ENCODE measurements at places on chromosomes 16 and 17.

DNA sequence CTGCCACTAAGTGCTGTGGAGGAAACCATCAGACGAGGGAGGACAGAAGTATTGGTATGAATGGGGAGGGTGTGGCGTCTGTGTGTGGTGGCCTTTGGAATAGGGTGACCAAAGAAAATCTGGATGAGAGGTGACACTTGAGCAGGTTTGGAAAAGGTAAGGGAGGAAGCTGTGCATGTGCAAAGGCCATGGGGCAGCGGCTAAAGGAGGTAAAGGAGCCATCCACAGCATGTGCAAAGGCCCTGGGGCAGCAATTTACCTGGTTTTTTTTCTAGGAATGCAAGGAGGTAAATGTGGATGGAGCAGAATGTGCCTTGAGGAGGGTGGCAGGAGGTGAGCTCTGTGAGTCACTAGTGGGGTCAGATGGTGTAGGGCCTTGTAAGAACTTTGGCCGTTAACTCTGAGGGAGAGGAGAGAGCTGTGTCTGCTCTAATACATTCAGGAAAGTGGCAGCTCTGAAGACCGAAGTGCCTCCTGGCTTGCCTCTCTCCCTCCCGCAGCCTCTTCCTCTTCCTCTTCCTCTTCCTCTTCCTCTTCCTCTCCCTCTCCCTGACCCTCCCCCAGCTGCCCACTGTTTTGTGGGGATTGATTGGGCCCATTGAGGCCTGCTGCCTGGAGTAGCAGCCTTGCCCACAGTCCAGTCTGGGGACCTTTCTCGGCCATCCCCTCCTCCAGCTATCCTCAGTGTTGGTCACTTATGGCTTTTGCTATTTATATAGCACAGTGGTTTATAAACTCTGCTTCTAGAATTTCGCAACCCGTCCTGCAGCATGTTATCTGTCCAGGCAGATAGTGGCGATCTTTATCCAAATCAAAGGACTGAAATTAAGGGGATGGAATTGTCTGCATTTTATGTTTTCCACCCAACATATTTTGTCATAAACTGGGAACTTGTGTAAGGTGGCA, 38.7 kb downstream of the CMIP start:
- DNase-seq, result no peak

- peak; percentile 91 for DNase-seq
These were observed 767 bp downstream of the SYNGR2 start for GRCh38 chr17:78168903-78169793.

- no peak for DNase-seq
These were observed 312.4 kb upstream of the CDH5 start for GRCh38 chr16:66054095-66054494.

- DNase-seq, result no peak
These were observed 1.7 kb downstream of the ATP2C2 start for GRCh38 chr16:84369938-84370627.

DNA sequence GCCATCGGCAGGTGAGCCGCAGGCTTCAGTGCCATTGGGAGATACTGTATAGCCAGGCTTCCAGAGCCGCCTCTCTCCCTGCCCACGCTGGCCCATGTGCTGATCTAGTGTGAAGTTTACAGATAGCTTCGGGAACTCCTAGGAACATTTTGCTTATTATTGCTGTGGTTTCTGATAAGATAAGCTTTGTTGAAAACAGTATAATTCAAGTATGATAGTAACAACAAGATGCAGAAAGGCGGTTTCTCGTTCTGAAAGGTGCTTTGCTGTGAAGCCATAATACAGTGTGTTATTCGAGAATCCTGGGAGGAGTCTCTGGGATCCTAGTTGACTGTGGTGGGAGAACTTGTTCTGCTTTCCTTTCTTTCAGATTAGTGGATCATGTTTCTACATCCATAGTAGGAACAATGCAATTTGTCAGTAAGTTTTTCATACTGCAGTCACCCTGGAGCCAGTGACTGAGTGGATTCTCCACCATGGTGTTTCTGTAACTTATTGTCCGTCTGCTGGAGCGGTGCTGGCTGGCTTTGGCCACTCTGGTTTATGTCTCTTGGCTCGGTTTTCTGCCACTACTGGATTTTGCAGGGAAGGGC, 31.5 kb downstream of the RAB11FIP3 start:
- DNase-seq, result no peak

DNA sequence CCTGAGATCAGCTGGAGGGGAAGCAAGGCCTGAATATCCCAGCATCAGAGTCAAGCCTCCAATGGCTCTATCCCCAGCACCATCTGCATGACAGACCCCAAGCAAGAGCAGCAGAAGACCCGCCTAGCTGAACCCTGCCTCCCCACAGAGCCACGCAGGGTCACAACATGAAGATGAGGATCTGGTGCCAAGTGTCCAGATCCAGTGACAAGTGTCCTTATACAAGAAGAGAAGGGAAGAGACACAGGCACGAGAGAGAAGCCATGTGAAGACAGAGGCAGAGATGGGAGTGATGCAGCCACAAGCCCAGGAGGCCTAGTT, 28.9 kb downstream of the TNFRSF13B start:
- DNase-seq, result no peak

DNA sequence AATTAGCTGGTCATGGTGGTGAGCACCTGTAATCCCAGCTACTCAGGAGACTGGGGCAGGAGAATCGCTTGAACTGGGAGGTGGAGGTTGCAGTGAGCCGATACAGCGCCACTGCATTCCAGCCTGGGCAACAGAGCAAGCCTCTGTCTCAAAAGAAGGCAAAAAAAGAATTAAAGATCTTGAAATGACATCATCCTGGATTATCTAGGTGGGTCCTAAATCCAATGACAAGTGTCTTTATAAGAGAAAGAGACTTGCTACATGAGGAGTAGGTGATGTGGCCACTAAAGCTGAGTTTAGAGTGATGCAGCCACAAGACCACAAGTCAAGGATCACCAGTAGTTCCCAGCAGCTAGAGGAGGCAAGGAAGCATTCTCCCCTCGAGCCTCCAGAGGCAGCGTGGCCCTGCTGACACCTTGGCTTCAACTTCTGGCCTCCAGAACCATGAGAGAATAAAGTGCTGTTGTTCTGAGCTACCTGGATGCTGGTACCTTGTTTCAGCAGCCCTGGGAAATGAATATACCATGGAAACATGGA, 15.8 kb downstream of the CIITA start:
- no peak for DNase-seq

GRCh38 chr17:48558057-48558830, 13.3 kb upstream of the HOXB2 start:
- DNase-seq, result no peak

DNA sequence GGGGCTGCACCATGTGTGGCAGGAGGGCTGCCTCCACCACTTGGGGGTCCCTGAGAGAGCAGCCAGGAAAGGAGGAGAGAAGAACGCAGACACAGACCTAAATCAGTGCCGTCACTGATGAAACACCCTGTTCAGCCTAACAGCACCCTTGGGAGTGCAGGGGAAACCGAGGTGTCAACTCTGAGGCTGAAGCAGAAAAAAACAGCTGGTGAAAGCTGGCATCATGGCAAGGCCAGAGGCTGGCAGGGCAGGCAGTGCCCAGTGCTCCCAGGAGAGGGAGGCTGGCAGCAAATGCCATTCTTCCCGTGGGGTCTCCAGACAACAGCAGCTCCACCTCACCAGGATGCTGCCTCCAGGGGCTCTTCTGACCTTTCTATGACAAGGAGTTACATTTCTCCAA, 23.1 kb downstream of the SPHK1 start:
- DNase-seq, result no peak

- no peak for DNase-seq
These were observed 212.8 kb upstream of the CDH8 start for GRCh38 chr16:62249069-62249468.

GRCh38 chr17:79775632-79776031, 2.3 kb upstream of the CBX2 start:
- DNase-seq, result no peak

- no peak for DNase-seq
These were observed 69.9 kb downstream of the TBC1D16 start for GRCh38 chr17:79965806-79966205.

DNA sequence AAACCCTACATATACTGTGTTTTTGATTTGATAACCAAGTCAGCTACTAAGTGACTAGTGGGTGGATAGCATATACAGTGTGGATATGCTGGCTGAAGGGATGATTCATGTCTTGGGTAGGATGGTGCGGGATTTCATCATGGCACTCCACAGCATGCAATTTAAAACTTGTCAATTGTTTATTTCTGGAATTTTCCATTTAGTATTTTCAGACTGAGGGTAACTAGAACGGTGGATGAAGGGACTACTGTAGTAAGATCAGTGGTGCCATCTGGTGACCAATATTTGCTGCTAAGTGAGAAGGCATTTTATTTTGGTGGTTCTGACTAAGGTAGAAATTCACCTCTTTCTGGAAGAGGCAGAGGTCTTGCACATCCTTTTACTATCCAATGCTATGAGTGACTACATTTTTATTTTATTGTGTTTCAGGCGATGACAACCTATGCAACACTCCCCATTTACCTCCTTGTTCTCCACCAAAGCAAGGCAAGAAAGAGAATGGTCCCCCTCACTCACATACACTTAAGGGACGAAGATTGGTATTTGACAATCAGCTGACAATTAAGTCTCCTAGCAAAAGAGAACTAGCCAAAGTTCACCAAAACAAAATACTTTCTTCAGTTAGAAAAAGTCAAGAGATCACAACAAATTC, 3.1 kb downstream of the CDC6 start:
- no peak for DNase-seq

- DNase-seq, result no peak
These were observed 24.4 kb downstream of the TBX21 start for GRCh38 chr17:47757386-47757785.

DNA sequence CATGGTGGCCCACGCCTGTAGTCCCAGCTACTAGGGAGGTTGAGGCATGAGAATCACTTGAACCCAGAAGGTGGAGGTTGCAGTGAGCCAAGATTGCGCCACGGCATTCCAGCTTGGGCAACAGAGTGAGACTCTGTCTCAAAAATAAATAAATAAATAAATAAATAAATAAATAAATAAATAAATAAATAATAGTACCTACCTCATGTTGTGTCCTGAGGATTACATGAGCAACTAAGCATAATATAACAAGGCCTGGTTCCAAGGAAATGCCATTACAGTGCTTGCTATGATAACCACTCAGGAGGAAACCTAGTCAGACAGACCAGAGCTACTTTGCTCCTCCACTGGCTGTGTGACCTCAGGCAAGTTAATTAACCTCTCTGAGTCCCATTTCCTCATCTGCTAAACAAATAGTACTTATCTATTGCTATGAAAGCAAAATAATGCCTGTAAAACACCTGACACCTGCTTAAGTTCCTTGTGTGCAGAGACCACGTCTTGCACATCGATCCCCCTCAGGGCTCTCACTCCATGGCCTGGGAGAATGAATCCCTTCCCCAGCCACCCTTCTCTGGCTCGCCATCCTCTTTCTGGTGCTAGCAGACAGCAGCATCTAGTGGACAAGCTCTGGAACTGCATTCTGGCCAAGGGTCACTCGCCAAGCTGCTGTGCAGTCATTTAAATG, 7.5 kb downstream of the EPOP start:
- peak; percentile 84 for DNase-seq

DNA sequence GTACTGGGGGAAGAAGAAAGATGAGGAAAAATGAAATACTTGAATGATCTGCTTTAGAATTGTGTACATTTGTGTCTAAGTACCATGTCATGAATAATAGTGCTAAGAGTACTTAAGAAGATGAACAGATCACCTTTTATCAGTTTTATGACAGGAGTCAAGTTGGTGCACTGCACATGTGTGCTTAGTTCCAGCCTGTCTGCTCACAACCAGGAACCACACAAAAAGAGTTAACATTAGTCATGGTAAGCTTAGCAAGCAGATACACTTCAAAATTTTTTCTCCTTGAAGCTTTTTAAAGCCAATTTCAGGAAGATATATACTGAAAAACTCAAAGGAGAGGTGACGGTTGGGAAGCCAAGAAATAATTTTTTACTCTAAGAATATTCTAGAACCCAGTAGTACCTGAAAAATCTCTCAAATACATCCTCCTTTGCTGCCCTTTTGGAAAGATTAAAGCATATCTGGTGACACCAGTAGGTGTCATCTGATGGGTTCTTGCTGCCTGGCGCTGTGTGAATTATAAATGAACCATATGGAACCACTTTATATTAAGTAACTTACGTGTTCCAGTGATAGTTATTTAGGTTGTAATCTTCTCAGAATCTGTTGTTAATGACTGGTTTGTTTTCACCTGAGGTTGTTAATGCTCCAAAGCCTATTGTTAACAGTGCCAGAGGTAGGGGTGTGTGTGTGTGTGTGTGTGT, 93.4 kb downstream of the MSI2 start:
- no peak for DNase-seq

- DNase-seq, result no peak
These were observed 40.7 kb downstream of the FOXK2 start for GRCh38 chr17:82560252-82560642.

- DNase-seq, result no peak
These were observed 1.3 kb upstream of the SUZ12 start for GRCh38 chr17:31935512-31935911.

DNA sequence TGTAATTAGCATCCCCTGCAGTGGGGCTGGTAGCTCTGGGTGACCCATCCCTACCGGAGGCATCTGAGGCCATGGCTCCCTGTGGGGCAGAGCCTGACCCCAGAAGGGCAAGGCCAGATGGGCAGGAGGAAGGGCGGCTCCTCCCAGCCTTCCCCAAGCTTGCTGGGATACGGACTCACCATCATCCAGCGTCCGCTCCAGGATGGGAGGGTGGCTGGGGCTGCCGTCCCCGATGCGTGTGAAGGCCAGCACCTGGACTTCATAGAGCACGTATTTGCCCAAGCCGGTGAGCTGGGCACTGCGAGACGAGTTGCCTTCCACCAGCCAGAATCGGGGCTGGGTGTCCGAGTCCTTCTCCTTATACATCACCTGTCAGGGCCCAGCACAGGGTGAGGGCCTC, 81.6 kb upstream of the CDC42EP4 start:
- DNase-seq, result no peak

DNA sequence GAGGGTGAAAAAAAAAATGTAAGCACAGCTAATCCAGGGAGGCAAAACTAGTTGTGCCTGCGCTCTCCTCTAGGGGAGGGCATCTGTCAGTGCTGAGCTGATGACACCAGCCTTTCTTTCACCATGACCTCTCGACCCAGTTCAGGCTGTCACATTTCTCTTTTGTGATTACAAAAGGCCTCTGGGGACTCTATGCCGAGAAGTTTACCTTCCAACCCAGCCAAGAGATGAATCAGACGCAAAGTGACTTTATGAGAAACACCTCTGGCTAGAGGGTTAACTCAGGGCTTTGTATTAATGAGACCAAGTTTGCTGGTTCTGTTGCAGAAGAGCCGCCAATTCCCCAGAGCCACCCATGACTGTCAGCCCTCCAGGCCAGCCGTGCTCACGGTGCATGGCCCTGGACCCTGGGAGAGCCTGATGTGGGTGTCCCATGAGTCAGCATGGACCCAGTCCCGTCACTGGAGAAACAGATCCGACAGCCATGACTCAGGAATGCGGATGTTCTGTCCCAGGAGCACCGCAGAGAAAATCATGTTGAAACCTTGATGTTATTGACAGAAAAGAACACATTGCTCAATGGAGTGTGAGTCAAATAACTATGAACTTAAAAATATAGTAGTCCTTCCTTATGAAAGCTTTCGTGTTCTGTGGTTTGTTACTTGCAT, 437.2 kb downstream of the HS3ST3B1 start:
- peak; percentile 59 for DNase-seq

DNA sequence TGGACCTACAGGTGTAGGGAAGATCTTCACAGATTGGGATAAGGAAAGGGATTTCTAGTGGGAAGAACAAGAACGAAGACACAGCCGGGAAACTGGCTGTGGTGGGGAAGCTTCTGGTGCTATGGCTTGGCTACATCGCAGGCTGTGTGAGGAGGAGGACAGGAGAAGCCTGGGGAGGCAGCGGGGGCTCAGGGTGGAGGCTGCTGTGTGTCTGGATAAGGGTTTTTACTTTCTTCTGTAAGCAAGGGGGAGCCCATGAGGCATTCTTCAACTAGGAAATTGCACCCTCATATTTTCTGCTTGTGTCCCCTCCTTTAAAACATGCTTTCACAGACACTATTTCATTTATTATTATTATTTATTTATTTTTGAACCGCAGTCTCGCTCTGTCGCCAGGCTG, 2.9 kb upstream of the RHBDF2 start:
- no peak for DNase-seq
